ENCODE measurements at places on chromosomes 16 and 17.

DNA sequence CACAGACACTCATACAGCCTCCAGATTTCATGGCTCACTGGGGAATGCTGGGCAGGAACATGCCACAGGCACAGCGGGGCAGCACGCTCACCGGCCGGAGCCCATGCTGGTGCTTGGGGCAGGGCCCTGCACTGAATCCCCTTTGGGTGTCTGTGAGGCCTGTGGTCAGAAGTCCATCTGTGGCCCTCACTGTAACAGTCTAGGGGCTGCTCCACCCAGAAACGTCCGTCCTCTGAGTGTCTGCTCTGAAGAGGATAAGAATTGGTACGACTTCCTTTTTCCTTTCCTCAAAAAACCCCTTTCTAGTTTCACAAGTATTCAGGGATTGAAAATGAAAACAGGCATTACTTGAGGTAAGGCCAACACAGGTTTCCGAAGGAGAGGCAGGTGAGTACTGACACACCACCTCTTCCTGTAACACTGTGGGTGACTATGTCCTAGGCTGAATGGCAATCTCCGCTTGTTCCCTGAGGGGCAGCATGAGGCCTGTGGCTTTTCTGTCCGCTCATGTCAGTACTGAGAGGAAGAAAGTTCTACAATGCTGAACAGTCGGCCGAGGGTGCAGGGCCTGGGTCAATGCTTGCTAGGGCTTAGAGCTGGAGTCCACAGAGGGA is 42.5 kb downstream of the TMEM11 start:
- no peak for DNase-seq

- DNase-seq: no peak
These were observed 174.6 kb downstream of the CDH13 start for GRCh38 chr16:82801361-82801760.

DNA sequence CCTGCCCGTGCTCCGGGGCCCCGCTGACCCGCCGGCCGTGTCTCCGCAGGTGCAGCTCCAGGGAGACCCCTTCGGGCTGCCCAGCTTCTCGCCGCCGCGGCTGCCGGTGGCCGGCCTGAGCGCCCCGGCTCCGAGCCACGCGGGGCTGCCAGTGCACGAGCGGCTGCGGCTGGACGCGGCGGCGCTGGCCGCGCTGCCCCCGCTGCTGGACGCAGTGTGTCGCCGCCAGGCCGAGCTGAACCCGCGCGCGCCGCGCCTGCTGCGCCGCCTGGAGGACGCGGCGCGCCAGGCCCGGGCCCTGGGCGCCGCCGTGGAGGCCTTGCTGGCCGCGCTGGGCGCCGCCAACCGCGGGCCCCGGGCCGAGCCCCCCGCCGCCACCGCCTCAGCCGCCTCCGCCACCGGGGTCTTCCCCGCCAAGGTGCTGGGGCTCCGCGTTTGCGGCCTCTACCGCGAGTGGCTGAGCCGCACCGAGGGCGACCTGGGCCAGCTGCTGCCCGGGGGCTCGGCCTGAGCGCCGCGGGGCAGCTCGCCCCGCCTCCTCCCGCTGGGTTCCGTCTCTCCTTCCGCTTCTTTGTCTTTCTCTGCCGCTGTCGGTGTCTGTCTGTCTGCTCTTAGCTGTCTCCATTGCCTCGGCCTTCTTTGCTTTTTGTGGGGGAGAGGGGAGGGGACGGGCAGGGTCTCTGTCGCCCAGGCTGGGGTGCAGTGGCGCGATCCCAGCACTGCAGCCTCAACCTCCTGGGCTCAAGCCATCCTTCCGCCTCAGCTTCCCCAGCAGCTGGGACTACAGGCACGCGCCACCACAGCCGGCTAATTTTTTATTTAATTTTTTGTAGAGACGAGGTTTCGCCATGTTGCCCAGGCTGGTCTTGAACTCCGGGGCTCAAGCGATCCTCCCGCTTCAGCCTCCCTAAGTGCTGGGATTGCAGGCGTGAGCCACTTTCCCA is 5.9 kb downstream of the CTF1 start:
- peak; percentile 85 for DNase-seq

DNA sequence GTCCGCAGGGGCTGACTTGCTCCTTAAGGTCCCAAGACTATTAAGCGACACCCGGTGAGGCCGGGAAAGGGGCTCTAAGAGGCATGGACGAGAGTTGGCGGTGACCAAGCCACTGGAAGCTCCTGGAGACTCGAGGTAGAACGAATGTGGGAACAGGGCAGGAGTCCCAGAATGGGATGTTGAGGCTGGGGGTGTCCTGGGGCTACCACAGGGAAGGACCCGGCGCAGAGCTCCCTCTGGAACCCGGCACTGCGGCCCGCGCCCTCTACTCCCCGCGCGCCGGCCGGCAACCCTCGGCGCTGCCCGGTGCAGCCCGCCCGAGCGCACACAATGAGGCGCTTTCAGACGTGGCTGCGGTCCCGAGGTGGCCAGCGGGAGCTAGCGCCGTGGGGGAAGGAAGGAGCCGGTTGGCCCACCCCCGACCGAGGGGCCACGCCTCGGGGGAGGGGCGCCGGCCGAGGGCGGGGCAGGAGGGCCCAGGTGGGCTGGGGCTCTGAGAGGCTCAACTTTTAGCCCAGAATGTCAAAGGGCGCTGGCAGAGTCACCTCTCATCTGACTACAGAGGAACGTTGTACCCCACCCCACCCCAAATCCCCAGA is at the start of gene CHST6:
Gene CHST6 (minus strand): TSS at position 366 of the 599 bp plus-strand sequence. CDS start 15,613 bp downstream, outside the sequence.
- DNase-seq: peak; percentile 75

- DNase-seq: no peak
These were observed 15.9 kb downstream of the HSD17B2 start for GRCh38 chr16:82050909-82051357.

DNA sequence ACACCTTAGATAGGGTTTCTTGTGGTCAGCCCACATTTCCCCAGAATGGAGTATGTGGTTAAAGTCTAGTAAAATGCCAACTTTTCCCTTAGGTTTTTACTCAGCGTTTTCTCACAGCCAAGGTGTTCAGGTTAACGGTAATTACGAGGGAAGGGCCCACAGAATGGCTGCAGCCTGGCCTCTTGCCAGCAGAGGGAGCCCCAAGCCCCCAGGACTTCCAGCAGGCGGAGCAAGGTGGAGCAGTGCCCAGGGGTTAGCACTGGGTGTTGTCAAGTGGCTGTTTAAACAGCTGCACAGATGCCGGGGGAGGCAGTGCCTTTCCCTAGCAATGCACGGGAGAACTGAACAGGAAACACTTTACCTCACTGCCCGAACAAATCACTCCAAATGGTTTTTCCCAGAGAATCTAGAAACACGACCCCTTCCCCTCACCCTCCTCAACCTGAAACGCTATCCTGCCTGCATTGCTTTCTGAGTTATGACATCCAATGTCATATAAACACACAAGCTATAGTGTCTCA is 6.6 kb downstream of the PHB1 start:
- DNase-seq: peak; percentile 64

GRCh38 chr16:85588562-85589503 is 24.3 kb upstream of the GSE1 start:
- DNase-seq: no peak
